ENCODE measurements at places on chromosomes 1 and 21.

GRCh38 chr21:40733024-40733397, 113.9 kb downstream of the DSCAM start:
- no peak for DNase-seq

- DNase-seq = no peak
Measured at GRCh38 chr1:40059338-40059959, 18.9 kb downstream of the CAP1 start.

DNA sequence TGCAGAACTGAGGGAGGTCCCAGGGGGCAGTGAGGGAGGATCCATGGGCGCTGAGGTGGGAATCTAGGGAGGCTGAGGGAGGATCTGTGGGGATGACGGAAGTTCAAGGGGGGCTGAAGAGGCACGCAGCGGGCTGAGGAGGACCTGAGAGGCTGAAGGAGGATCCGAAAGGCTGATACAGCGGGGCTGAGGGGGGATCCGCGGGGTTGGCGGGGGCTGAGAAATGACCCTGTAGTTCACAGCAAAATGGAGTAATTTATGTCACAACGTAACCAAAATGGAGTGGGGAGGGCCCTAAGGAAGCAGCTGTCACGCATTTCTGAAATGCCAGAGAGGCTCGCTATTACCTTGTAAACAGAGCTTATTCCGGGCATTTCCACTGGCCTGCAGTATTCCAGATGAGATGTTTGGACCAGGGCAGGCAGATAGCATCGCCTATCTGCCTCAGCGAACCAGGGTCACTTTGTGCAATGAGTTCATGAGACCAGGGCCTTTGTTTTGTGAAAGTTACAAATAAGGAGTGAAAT, 926 bp upstream of the MRPL55 start:
- no peak for DNase-seq

- DNase-seq = no peak
Measured at GRCh38 chr1:112444269-112444668, 48.3 kb downstream of the CTTNBP2NL start.

GRCh38 chr1:34268311-34268954, 91.7 kb downstream of the C1orf94 start:
- no peak for DNase-seq

DNA sequence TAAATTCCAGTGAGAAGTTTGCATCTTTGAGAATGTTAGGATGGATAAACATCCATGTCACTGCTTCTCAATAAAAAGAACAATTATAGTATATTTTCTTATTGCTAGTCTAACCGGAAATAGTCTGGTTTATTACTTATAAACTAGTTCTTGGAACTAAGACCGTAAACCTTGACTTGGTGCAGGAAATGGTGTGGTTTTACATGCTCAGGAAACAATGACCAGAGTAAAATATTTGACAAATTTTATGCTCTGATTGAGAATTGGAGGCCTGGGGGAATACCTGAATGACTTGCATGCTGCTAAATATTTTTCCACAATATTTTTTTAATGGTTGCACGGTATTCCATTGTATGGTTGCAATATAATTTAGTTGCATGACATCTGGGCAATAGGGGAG, 76.3 kb downstream of the XCL2 start:
- no peak for DNase-seq

- DNase-seq = no peak
Measured at GRCh38 chr1:53473463-53473862, 14.3 kb downstream of the DMRTB1 start.

DNA sequence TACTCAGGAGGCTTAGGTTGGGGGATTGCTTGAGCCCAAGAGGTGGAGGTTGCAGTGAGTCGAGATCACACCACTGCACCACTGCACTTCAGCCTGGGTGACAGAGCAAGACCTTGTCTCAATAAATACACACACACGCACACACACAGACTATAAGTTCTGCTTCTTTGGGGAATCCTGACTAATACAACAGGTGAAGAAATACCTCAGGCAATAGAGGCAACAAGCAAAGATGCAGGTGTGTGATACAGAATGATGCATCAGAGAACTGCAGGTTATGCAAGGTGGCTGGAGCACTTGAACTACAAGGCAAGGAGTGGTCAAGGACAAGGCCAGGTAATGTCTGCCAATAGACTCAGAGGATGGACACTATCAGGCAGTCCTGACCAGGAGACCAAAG, 117.6 kb upstream of the ZNF678 start:
- DNase-seq = no peak

- no peak for DNase-seq
Measured at GRCh38 chr21:14903172-14903865, 161.5 kb downstream of the NRIP1 start.

DNA sequence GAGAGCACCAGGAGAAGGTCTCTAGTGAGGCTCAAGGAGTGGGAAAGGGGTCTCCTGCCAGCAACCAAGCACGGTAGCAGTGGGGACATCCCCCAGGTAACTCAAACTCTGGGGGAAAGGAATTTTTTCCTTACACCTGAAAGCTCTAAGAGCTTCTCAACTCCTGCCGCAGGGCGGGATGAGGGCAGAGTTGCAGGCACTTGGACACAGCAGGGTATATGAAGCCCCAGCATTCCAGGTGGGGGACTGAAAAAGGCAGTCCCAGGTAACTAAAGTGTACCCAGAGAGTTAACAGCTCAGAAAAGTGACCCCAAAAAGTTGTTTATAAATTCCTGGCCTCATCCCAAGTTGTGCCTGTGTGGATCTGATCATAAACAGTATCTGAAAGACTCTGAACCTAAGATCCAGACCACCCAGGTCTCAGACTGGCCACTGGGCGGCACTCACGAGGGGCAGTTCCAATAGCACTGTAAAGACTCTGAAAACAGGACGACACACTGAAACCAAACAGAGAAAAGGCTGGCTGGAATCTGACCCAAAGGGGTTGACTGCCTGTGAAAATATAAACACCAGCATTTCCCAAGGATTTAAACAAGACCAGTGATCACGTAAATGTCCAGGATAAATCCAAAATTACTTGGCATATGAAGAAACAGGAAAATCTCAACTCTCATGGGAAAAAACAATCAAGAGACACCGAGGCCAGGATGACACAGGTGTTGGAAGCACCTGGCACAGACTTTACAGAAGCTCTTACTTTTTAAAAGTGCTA, 47.5 kb downstream of the HSF2BP start:
- peak; percentile 74 for DNase-seq

DNA sequence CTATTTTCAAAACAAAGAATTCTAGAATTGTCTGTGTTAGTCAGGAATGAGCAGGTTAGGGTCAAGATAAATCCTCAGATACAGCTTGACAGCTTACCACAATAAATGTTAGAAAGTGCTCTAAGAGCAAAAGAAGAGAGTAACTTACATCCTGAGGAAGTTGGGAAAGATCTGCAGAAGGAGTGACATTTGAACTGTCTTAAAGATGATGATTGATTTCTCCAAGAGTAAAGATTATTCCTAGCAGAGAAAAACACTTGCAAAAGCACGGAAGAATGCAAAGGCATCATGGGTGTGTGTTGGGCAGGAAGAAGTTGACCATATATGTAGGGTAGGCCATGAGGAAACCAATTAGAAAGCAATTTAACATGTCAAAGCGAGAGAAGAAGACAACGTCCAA, 175.4 kb downstream of the LRRC7 start:
- no peak for DNase-seq

GRCh38 chr1:113657556-113658063, 101.7 kb downstream of the PHTF1 start:
- DNase-seq = no peak

GRCh38 chr1:118978914-118979701, 9.0 kb downstream of the TBX15 start:
- DNase-seq = no peak

DNA sequence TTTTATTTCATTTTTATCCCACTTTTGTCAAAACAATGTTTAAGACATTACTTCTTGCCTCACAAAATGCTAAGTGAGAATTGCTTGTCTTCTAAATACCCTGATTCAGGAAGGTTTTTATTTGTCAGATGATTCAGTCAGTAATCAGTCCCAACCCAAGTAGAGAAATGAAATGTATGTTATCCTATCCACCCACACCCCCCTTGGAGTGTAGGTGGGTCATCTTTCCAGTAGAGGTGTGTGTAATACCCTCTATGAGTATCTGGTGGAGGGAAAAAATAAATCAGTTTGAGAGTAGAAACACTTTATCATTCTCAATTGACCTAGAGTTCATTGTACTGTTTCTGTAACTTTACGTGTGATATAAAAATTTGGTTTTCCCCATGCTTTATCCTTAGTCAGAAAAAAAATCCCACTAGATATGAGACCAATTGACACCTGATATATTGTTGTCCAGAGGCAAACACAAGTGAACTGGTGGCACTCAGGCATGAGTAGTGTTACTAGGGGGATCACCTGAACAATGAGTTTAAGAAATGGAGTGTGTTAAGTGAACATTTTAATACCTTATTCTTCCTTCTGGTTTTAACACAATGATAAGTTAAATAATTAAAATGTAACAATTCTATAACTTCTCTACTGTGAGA, 153.8 kb upstream of the C1orf105 start:
- no peak for DNase-seq

DNA sequence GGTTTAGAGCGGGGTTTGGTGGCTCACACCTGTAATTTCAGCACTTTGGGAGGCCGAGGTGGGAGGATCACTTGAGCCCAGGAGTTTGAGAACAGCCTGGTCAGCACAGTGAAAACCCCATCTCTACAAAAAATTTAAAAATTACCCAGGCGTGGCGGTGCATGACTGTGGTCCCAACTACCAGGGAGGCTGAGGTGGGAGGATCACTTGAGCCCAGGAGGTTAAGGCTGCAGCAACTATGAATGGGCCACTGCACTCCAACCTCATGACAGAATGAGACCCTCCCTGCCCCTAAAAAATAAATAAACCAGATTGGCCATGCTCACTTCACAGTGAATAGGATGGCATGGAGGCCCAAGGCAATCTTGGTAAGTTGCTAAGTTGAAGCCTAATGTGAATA, 168.9 kb downstream of the RHOU start:
- no peak for DNase-seq

- DNase-seq = no peak
Measured at GRCh38 chr21:45530423-45531113, 11.7 kb downstream of the SLC19A1 start.

DNA sequence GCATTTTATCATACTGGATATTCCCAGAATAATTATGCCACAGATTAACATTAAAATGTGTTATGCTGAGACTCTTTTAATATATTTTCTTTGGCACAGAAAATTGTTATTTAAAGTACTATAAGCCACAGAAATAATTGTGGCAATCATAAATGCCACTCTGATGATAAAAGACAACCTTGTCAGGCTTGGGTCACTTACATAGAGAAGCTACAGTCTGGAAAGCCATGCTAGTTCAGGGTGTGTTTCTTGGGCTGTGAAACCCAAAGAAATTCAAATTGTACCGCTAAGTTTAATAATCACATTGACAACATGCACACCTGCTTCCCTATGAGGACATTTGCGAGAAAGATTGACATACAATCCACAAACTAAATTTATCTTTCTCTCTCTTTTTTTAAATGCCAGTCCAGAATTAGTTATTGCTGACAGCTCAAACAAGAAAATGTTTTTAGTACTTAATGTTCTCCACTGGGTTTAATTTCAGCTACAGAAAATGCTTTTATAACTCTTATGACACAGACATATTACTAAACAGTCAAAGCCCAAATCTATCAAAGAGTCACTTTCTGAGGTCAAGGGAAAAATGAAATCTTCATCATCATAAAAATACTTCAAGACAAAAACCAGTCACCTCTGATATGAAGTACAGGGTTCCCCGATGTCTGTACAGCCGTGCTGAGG, 38.7 kb downstream of the TTC13 start:
- no peak for DNase-seq

GRCh38 chr1:3889936-3890335, 10.1 kb downstream of the C1orf174 start:
- no peak for DNase-seq
